CD4-positive, alpha-beta T cell treated with Interleukin-15 for 4 hours (primary cell): ENCODE measurements at places on chromosomes 12 and 14.

DNA sequence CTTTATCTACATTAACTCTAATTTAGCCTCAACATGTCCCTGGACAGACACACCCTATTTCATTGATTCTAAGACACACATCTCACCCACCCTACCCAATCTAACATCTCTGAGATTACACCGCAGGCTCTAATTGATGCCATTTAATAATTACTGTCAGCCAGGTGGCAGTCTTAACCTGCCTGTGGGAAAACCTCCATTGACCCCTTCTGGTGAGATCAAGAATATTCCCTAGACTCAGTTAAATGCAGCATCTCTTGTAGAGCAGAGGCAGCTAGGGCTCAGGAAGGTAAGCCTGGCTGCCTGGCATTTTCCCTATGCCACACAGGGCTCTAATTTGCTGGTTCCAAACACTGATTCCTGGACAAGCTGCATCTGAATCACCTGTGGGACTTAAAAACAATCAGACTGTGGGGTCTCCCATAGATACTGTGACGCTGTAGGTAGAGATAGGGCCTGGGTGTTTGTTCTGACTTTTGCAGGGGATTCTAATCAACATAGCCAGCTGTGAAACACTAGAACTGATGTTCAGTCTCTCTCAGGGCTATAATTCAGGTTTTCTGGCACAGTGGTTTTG, 14.3 kb downstream of the MCRS1 start:
- DNase-seq: peak; percentile 54

GRCh38 chr14:100850841-100851585, 25.1 kb downstream of the MEG3 start:
- DNase-seq: peak; percentile 63

DNA sequence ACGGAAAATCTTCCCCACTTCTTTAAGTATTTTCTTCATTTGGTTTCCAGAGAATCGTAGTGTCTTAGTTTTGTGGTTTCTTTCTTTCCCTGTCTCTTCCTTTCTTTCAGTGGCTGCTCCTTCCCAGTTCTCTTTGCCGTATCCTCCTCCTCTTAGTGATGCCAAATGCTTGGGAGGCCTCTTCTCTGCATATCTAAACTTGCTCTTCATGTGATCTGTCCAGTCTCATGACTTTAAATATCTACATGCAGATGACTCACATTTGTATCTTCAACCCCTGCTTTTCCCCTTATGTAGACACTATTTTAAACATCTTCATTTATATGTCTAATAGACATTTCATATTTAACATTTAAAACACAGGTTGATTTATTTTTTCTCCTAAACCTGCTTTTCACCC, 149.2 kb downstream of the PTCSC3 start:
- no peak for DNase-seq

DNA sequence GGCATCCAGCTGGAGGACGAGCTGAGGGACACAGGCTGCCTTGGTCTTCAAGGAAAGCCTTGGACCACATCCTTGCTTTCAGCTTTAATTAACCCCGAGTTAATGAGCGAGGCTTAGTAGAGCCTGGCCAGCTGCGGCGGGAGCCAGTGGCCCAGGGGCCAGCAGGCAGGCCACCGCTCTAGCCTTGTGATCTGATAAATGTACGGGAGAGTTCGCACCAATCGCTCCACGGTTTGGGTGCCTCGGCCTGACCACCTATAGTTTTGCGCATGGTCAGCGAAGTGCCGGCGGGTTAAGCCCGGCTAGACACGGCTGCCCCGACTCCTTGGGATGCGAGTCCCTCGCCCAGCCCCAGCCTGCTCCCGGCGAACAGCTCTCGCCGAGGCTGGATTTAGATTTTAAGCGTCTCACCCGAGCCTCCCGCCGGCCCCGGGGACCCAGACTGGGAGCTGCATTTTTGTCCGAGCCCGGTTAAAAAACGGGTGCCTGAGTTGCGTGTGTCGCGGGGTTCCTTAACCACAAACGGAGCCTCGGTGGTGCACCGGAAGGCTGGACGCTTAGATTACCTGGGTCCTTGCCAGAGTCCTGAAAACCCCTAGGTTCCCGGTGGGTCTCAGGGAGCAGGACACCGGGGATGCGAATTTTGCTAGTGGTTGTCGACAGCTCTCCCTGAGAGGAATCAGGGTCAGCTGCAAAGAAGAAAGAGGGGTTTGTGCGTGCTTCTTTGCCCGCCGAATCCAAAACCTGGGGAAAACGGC, 2.9 kb upstream of the HOXC12 start:
- DNase-seq: no peak

DNA sequence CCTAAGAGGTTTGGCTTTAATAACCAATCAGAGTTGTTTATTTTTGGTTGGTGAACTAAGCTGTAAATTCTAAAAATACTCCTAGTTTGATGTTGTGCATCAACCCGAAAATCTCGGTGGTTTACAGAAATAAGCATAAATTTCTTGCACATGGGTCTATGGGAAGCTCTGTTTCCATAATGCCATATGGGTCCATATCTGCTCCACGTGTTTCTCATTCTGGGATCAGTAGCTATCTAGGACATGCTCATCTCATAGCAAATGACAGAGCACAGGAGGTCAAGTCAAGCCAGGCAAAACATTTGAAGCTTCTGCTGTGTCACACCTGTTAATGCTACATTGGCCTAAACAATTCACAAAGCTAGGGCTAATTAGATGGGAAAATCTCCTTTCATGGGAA, 23.1 kb downstream of the NUP37 start:
- DNase-seq: no peak

GRCh38 chr12:592024-592505, 71.2 kb downstream of the NINJ2 start:
- DNase-seq: no peak

DNA sequence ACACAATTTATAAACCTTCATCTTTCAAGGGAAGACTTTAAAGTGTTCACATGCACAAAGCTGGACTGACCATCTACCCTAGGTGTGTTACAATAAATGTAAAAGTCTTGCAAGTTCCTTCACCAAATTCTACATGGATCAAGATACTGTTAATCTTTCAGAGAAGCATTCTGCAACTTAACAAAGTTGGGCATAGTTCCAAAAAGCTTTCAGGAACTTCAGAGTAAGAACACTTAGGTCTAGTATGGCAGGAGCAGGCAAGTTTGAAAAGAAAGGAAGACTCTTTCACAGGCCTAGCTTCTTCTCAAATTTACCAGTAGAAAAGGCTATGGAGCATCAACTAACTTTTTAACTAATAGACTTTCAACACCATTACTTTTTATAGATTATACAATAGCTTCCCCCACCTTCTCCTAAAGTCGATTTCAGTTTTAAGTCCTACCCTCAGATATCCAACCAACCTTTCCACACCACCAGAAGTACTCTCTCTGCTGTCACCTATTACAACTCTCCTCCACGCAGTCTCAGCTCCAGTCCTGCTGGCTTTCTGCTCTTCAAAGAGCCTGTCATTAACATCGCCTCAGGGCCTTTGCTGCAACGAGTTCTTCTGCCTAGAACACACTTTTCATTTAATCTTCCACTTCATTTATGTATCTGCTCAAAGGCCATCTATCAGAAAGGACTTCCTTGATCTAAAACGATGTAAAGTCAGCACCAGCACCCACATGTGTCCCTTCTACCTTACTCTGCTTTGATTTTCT, 333.9 kb downstream of the CEP128 start:
- DNase-seq: no peak
